ENCODE measurements at places on chromosomes 12 and 14. TPM values are rescaled to one million over a fixed set of nuclear protein-coding genes. Genes with fewer than 3 reads are reported as not detected.

The DDN gene
- total RNA-seq = 0.25 TPM

The NTN4 gene
- 2.3 TPM for total RNA-seq

DNA sequence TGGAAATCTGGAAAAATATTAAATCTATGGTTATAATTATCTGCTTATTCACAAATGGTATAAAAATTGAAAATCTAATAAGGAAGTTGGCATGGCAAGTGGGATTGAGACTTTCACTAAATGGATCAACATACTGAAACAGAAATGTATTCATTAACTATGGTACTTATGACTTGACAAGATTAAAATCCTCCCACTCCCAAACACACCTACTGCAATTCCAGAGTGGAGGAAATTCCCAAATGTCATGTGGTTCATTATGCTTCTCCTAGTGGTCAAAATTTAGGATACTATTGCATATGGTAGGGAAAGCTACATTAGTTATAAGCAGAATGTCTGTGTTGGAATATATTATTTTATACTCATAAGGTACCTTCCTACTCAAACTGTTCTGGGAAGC lies 265.3 kb upstream of the PRICKLE1 start:
- H3K27me3 ChIP-seq = no peaks in the 10 kb centered on the region
- H3K4me1 ChIP-seq = no peaks in the 10 kb centered on the region
- H3K27ac ChIP-seq = no peak overlapping the region
- DNase-seq = no peak

GRCh38 chr12:105033851-105034250 lies 47.7 kb downstream of the NOPCHAP1 start:
- H3K36me3 ChIP-seq = no peaks in the 10 kb centered on the region
- H3K4me3 ChIP-seq = no peak overlapping the region
- H3K27me3 ChIP-seq = no peaks in the 10 kb centered on the region
- no peak for DNase-seq
- H3K27ac ChIP-seq = no peak overlapping the region

GRCh38 chr12:93913845-93914244 lies 234.5 kb upstream of the PLXNC1 start:
- H3K36me3 ChIP-seq = no peaks in the 10 kb centered on the region
- DNase-seq = no peak
- H3K4me3 ChIP-seq = no peak overlapping the region
- H3K4me1 ChIP-seq = no peaks in the 10 kb centered on the region
- no peak overlapping the region for H3K27ac ChIP-seq
- H3K27me3 ChIP-seq = no peaks in the 10 kb centered on the region

DNA sequence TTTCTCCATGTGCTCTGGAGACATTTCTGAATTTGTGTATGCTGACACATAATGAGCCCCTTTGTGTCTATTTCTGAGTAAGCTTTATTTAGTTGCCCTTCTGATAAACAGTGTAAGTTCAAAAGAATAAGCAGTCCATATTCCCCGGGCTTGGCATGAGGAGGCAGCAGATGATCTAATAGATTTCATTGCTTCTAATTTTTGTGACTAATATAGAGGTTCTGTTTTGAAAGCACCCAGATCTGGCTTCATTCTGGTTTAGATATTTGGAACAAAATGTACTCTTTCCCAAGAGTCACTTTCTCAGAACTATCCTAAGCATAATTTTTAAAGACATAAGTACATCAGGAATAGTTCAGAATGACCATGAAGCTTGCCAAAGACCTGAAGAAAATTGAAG lies 290.9 kb downstream of the BTG1 start:
- no peak overlapping the region for H3K27ac ChIP-seq
- H3K36me3 ChIP-seq = no peaks in the 10 kb centered on the region
- no peaks in the 10 kb centered on the region for H3K4me1 ChIP-seq

All from neural progenitor cell (in vitro differentiated cells).